ENCODE measurements at places on chromosomes 4 and X.

- no peak for DNase-seq
These were observed 177.2 kb downstream of the VSIG4 start for GRCh38 chrX:65862638-65863037.

DNA sequence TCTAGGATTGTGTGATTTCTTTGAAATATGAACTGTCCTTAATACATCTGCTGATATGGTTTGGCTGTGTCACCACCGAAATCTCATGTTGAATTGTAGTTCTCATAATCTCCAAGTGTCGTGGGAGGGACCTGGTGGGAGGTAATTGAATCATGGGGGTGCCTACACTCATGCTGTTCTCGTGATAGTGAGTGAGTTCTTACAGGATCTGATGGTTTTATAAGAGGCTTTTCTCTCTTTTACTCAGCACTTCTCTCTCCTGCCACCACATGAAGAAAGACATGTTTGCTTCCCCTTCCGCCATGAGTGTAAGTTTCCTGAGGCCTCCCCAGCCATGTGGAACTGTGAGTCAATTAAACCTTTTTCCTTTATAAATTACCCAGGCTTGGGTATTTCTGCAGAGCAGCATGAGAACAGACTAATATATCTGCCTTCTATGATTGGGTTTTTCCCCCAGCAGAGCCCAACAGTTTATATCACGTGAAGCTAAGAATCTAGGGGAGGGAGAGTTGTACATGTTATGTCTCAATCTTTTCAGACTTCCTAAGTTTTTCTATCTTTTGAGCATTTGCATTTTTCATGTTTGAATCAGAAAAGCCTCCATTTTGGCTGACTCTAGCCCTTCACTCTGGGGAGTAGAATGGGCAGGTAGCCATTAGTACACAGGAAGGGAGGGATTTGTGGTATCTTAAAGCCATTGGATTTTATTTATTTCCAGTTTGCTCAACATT lies 58.9 kb downstream of the PLAC1 start:
- DNase-seq = no peak

- no peak for DNase-seq
These were observed 108.0 kb downstream of the MAML3 start for GRCh38 chr4:140046016-140046415.

GRCh38 chrX:121216641-121217374 lies 169.4 kb downstream of the GLUD2 start:
- peak; percentile 90 for DNase-seq
